ENCODE measurements at places on chromosomes 2 and 18.

GRCh38 chr18:3013024-3013804 is at the start of gene LPIN2:
TSS of gene LPIN2 (minus strand) at chr18:3013144. CDS start at chr18:2960840, 52,304 bp downstream.
- peak; percentile 88 for DNase-seq

DNA sequence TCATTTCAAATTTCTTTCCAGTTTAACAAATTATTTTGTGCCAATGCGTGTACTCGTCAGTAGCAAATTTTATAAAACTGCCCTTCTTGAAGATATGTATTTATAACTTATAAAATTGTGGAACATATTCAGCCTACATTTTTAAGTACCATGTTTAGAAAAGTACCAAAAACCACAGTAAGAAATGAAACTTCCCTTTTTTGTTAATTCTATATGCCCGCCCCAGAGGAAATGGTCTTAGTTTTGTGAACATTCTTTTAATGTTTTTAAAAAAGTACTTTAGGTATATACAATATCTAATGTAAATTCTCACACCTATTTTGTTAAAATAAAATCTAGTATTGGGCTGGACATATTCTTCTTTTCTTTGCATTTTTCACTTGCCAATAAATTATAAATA is 1.2 kb downstream of the UGT1A9 start:
- DNase-seq = no peak

- no peak for DNase-seq
Observed at GRCh38 chr18:26476697-26477096, 71.7 kb downstream of the KCTD1 start.

- DNase-seq = no peak
Observed at GRCh38 chr2:69615078-69615625, 28.4 kb downstream of the AAK1 start.

GRCh38 chr2:62406573-62407043 is 99.4 kb downstream of the TMEM17 start:
- no peak for DNase-seq

DNA sequence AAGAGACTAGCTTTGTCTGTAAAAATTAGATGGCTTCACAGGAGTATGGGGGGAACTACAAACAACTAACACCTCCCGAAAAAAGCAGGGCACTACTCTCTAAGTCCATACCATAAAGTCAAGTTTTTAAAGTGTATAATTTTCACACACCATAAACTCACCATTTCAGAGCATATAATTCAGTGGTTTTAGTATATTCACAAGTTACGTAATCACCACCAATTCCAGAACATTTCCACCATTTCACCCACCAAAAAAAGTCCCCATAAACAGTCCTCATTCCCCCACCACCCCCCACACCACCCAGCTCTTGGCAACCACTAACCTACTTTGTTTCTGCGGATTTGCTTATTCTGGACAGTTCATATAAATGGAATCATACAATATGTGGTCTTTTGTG is 33.8 kb downstream of the CFAP36 start:
- no peak for DNase-seq

- DNase-seq = no peak
Observed at GRCh38 chr2:125581557-125581956, 1074.4 kb upstream of the GYPC start.

- DNase-seq = no peak
Observed at GRCh38 chr2:118251427-118251826, 163.2 kb downstream of the INSIG2 start.

GRCh38 chr2:8872821-8873432 is 35.5 kb upstream of the KIDINS220 start:
- no peak for DNase-seq

GRCh38 chr18:45335282-45336043 is 279.8 kb upstream of the SLC14A2 start:
- DNase-seq = no peak

DNA sequence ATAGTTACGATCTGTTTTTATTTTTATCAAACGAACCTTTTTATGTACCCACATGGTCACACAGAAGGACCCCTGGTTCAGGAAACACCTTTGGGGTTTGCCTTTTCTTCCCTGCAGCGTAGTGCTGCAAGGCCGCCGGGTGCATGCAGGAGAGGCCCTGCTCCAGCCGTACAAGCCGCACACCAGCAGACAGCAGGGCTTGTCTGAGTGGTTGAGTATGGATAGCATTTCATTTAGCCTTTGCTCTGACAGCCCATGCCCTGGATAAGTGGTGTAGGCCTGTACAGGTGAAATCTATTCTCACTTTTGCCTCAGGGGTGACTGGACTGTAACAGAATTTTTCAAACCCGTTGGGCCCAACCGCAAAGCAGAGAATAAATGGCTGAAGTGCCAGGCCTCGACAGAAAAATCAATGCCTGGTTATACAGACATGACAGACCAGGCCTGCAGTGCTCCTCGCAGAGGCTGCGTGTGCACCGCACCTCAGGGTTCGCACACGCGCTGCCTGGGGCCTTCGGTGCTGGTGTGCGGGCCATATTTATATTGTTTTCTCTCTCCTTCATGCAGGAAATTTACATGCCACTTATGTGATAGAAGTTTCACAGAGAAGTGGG is 279.1 kb downstream of the ZNF407 start:
- DNase-seq = no peak

DNA sequence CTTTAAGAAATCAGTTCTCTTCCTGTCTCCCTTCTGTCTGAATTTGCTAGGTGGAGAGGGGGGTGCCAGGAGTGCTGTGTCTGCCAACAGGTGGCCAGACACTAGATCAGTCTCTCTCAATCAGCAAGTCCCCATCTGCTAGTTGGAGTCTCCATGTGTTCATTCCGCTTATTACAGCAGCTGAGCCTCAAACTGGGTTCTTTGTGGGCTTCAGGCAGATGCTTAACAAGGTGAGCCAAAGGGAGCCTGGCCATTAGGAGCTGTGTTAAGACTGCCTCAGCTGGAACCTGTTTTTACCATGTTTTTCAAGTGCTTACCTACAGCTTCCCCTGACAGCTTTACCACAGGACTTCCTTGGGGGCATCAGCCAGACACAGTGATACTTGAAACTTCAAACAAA is 401.9 kb downstream of the LRP1B start:
- DNase-seq = no peak

- no peak for DNase-seq
Observed at GRCh38 chr2:147521936-147522335, 322.9 kb upstream of the ACVR2A start.

DNA sequence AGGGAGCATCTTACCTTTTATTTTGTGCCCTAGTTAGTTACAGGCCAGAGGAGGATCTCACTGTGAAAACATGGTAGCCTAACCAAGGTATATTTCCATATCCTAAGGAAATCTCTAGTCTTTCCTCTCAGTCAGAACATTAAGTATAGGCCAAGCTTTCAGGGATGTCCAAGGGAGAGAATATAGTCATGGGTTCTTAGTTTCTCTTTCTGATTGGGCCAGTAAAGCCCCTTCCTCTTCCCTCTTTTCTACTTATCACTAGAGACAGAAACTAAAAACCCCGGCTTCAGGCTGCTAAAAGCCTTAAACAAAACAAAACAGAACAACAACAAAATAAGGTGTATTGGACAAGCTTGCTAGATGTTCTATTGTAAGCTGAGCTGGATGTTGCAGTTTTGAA is 44.3 kb upstream of the TNFRSF11A start:
- DNase-seq = no peak

DNA sequence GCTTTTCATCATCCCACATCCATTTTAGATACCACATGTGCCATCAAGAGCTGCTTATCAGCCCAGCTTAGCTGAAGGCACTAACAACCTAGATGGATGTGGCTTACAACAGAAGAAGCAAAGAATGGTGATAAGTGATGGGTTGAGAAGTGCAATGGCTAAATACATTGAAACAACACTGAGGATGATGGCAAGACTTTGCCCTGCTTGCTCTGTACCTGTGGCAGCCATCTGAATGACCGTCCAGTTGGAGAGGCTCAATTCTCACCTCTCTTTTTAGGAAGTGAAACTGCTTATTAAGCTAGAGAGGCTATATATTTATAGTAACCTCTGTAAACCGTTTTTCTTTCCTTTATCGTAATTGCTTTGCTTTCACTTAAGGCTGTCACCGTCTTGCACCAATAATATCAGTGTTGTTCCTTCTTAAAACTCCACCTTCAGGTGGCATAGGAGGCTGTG is 5.7 kb downstream of the GPATCH11 start:
- no peak for DNase-seq

- no peak for DNase-seq
Observed at GRCh38 chr2:29733965-29734364, 187.4 kb downstream of the ALK start.

DNA sequence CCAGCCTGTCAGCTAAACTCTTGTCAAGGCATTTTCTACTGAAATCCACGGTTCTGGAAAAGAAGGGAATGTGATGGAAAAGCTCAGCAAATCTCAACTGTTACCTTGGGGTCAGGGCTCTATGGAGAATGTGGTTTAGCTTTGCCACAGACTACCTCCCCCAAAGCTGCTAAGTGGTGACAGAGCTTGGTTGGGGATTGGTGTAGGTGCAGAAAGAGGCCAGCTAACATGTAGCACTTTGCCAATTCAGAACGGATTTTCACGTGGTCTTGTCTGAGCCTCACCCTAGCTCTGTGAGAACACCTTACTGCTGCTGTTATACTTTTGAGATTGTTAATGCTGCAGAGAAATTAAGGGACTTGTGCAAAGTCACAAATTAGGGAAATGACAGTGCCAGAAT is 331.1 kb downstream of the RND3 start:
- DNase-seq = no peak

DNA sequence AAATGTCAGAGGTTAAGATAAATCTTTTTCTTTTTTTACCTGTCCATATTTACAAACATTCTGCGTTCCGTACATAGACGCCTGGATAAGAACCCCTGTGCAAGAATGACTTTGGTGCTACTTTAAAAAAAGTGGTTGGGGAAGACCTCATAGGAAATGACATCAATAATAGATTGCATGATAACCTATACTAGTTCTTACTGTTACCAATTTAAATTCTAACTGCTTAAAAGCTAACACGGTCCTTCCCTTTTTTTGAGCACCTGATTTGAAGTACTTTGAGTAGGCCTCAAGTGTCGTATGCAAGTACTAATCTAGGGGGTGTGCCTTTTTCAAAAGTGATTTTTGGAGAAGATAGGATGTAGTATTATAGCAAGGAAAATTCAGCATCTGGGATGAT is 2.1 kb downstream of the SLC39A10 start:
- DNase-seq = no peak

GRCh38 chr18:35489913-35490490 is 7.8 kb downstream of the INO80C start:
- no peak for DNase-seq

DNA sequence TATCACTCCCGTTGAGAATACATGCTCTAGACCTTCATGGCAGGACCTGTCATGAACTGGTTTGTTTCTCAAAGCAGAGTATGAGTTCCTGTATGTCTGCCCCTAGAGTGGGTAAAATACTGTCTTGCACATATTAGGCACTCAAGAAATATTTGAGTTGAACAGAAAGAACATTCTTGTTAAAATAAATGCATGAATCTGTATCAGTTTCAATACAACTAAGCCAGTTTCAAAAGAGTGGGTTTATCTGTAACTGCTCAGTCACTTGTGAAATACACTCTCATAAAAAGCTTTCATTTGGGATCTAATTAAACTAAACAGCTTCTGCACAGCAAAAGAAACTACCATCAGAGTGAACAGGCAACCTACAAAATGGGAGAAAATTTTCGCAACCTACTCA is 69.2 kb downstream of the RFTN2 start:
- no peak for DNase-seq

- DNase-seq = no peak
Observed at GRCh38 chr2:23788100-23788499, 138.8 kb downstream of the ATAD2B start.

DNA sequence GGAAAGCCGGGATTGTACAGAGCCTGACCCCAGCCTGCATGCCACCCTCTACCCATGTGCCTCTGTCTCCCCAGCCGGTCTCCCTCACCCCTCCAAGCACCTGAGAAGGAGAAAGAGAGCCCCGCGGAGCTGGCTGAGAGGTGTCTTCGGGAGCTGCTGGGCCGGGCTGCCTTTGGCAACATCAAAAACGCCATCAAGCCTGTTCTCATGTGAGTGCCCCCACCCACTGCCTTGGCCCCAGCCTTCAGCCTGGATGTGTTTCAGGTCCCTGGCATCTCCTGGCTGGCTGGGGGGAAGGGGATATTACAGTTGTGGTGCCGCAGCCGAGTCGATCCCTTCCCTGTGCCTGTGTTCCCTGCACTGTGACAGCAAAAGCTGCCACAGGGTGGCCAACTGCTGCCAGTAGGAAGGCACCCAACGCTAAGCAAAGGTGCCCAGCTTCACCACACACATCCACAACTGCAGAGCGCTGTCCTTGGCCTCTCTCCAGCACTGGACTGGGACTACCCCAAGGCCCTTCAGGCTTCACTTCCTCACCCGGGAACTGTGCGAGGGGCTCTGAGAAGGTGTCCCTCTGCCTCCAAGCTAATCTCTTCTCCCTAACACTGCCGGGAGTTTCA is 38.4 kb downstream of the POMC start:
- no peak for DNase-seq

Data from anterior cingulate cortex (tissue), 58 donors.